Uterine smooth muscle cell (primary cell): ENCODE measurements at places on chromosomes 16 and 17. TPM values are rescaled to one million over a fixed set of nuclear protein-coding genes. Genes with fewer than 3 reads are reported as not detected.

The KRTAP1-1 gene
- total RNA-seq, result 0.55 and 0.87 TPM in 2 replicates

The GRAPL gene
- not detected in 2 replicates for total RNA-seq

The SHISA6 gene
- total RNA-seq, result not detected in 2 replicates

The KLHL10 gene
- total RNA-seq, result 0.12 TPM in 1 of 2 replicates, not detected in the other

The C16orf89 gene
- 0.12 and 0.22 TPM in 2 replicates for total RNA-seq

The GPR139 gene
- not detected in 2 replicates for total RNA-seq

The SKAP1 gene
- total RNA-seq, result not detected in 2 replicates

The IRX6 gene
- not detected in 2 replicates for total RNA-seq

The USP10 gene
- total RNA-seq, result 46.4 and 59.5 TPM in 2 replicates
